ENCODE measurements at places on chromosomes 7 and 10. TPM values are rescaled to one million over a fixed set of nuclear protein-coding genes. Genes with fewer than 3 reads are reported as not detected.

DNA sequence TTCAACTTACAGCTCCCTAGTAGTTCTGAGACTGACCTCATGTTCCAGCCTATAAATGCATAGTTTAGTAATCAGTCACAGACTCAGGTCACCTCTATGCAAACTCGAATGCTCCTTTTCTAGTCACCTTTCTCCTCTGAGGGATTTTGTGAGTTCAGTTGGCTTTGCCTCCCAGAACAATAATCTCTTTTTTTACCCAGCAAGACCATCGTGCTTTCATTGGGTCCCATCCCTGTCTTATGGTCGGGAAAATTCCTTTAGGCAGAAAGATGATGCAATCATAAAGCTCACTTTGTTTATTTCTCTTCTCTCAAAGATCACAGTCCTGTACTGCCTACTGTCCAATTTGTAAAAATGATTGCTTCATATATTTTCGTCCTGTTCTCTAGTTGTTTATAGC, 38.4 kb downstream of the TWIST1 start:
- no peak overlapping the region for H3K4me3 ChIP-seq
- H3K36me3 ChIP-seq, result no peaks in the 10 kb centered on the region
- no peak for DNase-seq
- no peaks in the 10 kb centered on the region for H3K27me3 ChIP-seq

Gene ACTL6B
- total RNA-seq, result not detected

- no peaks in the 10 kb centered on the region for H3K36me3 ChIP-seq
- H3K27me3 ChIP-seq, result no peaks in the 10 kb centered on the region
- H3K27ac ChIP-seq, result no peak overlapping the region
- DNase-seq, result no peak
- no peak overlapping the region for H3K4me3 ChIP-seq
Measured at GRCh38 chr7:90843472-90843871, 247.4 kb downstream of the CDK14 start.

GRCh38 chr7:82156893-82157292, 286.7 kb downstream of the CACNA2D1 start:
- no peak overlapping the region for H3K27ac ChIP-seq
- peaks cover 8% of the 10 kb centered on the region for H3K4me1 ChIP-seq
- H3K27me3 ChIP-seq, result peaks cover 3% of the 10 kb centered on the region
- no peak for DNase-seq
- no peak overlapping the region for H3K4me3 ChIP-seq

GRCh38 chr10:21501091-21501490, 24.4 kb downstream of the SKIDA1 start:
- no peak overlapping the region for H3K27ac ChIP-seq
- no peaks in the 10 kb centered on the region for H3K36me3 ChIP-seq
- DNase-seq, result no peak
- H3K4me3 ChIP-seq, result peak overlapping the region; percentile 76
- peaks cover 84% of the 10 kb centered on the region for H3K27me3 ChIP-seq
- H3K4me1 ChIP-seq, result peaks cover 76% of the 10 kb centered on the region

Gene PNLIPRP1
- total RNA-seq, result not detected

Gene NUTM2A
- total RNA-seq, result 0.27 TPM

DNA sequence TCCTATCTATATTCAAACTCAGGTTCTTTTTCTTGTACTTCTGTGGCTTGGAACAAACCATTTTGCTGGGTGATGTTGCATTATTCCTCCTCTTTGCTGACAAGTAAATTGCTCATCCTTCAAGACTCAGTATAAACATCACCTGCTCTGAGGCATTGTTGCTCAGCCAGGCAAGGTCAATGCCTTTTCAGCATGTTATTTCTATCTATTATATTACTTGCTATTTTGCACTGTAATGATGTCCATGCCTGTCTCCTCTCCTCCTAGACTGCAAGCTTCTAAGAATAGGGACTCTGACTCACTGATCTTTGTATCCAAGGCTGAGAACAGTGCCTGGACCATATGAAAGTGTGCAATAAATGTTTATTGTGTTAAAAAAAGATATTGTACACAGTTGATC, 293.8 kb downstream of the RNLS start:
- no peak overlapping the region for H3K4me3 ChIP-seq
- no peaks in the 10 kb centered on the region for H3K36me3 ChIP-seq
- H3K27ac ChIP-seq, result no peak overlapping the region
- no peaks in the 10 kb centered on the region for H3K27me3 ChIP-seq
- DNase-seq, result no peak

Gene TMEM273
- not detected for total RNA-seq

DNA sequence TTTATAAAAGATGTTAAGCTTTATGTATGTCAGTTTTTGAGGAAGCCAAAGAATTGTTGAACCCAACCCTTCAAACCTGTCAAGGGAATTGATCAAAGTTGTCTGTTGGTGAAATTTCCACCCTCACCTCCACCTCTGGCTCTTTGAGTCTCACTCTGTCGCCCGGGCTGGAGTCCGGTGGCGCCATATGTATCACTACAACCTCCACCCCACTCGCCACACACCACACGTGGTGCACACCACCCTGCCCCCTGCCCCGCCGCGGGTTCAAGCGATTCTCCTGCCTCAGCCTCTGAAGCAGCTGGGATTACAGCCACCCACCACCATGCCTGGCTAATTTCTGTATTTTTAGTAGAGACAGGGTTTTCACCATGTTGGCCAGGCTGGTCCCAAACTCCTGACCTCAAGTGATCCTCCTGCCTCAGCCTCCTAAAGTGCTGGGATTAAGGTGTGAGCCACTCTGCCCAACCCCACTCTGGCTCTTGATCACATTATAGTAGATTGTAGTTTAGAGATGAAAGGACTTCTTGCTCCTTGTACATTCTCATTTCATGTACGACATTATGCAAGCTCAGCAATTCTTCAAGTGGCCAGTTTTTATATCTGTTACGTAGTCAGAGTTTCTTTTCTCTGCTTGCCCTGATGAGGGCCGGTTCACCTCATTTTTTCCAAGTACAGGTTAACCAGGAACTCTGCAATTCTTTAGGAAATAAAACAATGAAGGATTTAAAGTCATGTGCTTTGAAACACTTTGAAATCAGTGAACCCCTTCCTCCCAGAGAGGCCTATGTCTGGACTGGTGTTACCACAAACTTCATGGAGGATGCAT, 7.0 kb downstream of the BAMBI start:
- DNase-seq, result no peak
- H3K4me3 ChIP-seq, result no peak overlapping the region
- H3K27ac ChIP-seq, result peak overlapping the region; percentile 48
- H3K36me3 ChIP-seq, result peaks cover 28% of the 10 kb centered on the region
- H3K4me1 ChIP-seq, result peaks cover 77% of the 10 kb centered on the region

DNA sequence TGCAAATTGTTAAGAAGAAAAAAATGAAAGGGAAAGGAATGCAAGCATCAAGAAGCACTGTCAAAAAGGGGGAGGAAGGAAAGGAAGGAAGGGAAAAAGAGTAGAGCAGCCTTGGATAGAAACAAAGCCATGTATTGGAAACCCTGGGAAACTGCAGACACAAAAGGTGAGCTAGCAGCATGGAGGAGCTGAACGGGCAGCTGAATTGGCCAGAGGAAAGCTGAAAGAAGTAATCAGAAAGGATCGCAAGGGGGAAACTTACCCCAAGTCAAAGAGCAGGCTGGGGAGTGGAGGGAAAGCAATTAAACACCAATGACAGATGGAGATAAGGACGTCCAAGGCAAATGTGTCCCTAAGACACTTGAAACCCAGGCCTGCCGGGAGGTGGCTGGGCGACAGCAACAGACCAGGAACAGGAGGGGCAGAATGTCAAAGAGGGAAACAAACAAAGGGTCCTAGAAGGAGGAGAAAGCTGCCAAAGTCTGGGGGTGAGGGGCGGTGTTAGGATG, 93.8 kb upstream of the SVIL start:
- peaks cover 16% of the 10 kb centered on the region for H3K27me3 ChIP-seq
- DNase-seq, result peak; percentile 40
- no peaks in the 10 kb centered on the region for H3K36me3 ChIP-seq
- no peak overlapping the region for H3K4me3 ChIP-seq
- peak overlapping the region; percentile 3 for H3K27ac ChIP-seq

- H3K27me3 ChIP-seq, result no peaks in the 10 kb centered on the region
- H3K4me1 ChIP-seq, result no peaks in the 10 kb centered on the region
Measured at GRCh38 chr7:15747301-15747700, 60.8 kb upstream of the MEOX2 start.

- H3K27ac ChIP-seq, result no peak overlapping the region
- no peaks in the 10 kb centered on the region for H3K27me3 ChIP-seq
- peaks cover 27% of the 10 kb centered on the region for H3K4me1 ChIP-seq
- no peak overlapping the region for H3K4me3 ChIP-seq
Measured at GRCh38 chr10:29590915-29591650, 43.7 kb downstream of the SVIL start.

- DNase-seq, result no peak
- H3K27me3 ChIP-seq, result no peaks in the 10 kb centered on the region
- H3K4me3 ChIP-seq, result no peak overlapping the region
- H3K4me1 ChIP-seq, result no peaks in the 10 kb centered on the region
- no peak overlapping the region for H3K27ac ChIP-seq
- no peaks in the 10 kb centered on the region for H3K36me3 ChIP-seq
Measured at GRCh38 chr7:90584378-90584777, 11.7 kb upstream of the CDK14 start.

- H3K4me1 ChIP-seq, result no peaks in the 10 kb centered on the region
- no peak overlapping the region for H3K4me3 ChIP-seq
- DNase-seq, result no peak
- no peaks in the 10 kb centered on the region for H3K27me3 ChIP-seq
- H3K27ac ChIP-seq, result no peak overlapping the region
Measured at GRCh38 chr7:6139189-6139996, 108.2 kb downstream of the ANKRD61 start.

GRCh38 chr10:12287772-12288171, 61.6 kb upstream of the CAMK1D start:
- no peak overlapping the region for H3K4me3 ChIP-seq
- no peaks in the 10 kb centered on the region for H3K4me1 ChIP-seq
- DNase-seq, result no peak
- no peak overlapping the region for H3K27ac ChIP-seq
- no peaks in the 10 kb centered on the region for H3K36me3 ChIP-seq
- no peaks in the 10 kb centered on the region for H3K27me3 ChIP-seq

DNA sequence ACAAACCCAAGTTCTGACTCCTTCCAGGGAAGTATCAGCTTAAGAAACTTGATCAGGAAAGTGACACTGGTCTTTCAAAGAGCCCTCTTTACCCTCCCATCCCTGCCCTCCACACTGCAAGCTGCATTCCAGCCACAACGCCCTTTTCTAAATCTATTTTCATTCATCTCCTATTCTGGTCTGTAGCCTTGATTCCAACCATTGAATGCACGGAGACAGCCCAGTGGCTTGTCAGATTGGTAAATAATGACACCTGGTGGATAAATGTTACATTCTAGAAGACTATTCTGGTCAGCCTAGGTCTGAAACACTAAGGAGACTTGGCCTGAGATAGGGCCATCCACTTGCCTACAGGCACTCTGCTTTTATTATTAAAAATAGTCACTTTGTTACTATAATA, 20.9 kb downstream of the MORN4 start:
- no peaks in the 10 kb centered on the region for H3K27me3 ChIP-seq
- peak; percentile 81 for DNase-seq
- H3K4me3 ChIP-seq, result no peak overlapping the region

Gene ACHE
- 3.7 TPM for total RNA-seq

GRCh38 chr7:65731562-65732035, 141.3 kb upstream of the VKORC1L1 start:
- H3K4me1 ChIP-seq, result peaks cover 7% of the 10 kb centered on the region
- no peaks in the 10 kb centered on the region for H3K27me3 ChIP-seq
- no peak overlapping the region for H3K27ac ChIP-seq
- H3K4me3 ChIP-seq, result peak overlapping the region; percentile 63
- DNase-seq, result peak; percentile 84

Gene DNAJC30
- 1.3 TPM for total RNA-seq

GRCh38 chr10:43598446-43598845, 7.8 kb upstream of the ZNF485 start:
- H3K36me3 ChIP-seq, result no peaks in the 10 kb centered on the region
- H3K27me3 ChIP-seq, result no peaks in the 10 kb centered on the region
- DNase-seq, result no peak
- no peaks in the 10 kb centered on the region for H3K4me1 ChIP-seq
- H3K4me3 ChIP-seq, result no peak overlapping the region

Gene SPOCK2
- 3.6 TPM for total RNA-seq

Gene LDB3
- total RNA-seq, result 0.14 TPM

Gene TFAM
- total RNA-seq, result 54.2 TPM

DNA sequence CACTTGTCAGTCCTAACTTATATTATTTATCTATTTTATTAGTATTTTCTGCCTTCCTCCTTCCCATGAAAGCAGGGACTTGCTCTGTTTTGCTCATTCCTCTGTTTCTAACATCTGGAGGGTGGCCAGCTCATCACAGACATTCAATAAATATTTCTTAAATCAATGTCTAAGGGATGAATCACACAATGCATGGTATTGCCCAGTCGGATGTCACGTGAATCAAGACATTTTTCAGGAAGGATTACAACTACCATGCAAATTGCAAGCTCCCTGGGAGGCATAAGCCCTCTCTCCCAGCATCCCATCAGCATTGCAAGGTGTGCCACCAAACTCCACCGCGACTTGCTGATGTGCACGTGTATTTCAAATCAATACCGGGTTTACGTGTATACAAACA, 146.6 kb upstream of the RNF32 start:
- H3K27ac ChIP-seq, result no peak overlapping the region
- no peaks in the 10 kb centered on the region for H3K27me3 ChIP-seq
- no peaks in the 10 kb centered on the region for H3K4me1 ChIP-seq
- H3K36me3 ChIP-seq, result no peaks in the 10 kb centered on the region
- DNase-seq, result no peak
- no peak overlapping the region for H3K4me3 ChIP-seq

DNA sequence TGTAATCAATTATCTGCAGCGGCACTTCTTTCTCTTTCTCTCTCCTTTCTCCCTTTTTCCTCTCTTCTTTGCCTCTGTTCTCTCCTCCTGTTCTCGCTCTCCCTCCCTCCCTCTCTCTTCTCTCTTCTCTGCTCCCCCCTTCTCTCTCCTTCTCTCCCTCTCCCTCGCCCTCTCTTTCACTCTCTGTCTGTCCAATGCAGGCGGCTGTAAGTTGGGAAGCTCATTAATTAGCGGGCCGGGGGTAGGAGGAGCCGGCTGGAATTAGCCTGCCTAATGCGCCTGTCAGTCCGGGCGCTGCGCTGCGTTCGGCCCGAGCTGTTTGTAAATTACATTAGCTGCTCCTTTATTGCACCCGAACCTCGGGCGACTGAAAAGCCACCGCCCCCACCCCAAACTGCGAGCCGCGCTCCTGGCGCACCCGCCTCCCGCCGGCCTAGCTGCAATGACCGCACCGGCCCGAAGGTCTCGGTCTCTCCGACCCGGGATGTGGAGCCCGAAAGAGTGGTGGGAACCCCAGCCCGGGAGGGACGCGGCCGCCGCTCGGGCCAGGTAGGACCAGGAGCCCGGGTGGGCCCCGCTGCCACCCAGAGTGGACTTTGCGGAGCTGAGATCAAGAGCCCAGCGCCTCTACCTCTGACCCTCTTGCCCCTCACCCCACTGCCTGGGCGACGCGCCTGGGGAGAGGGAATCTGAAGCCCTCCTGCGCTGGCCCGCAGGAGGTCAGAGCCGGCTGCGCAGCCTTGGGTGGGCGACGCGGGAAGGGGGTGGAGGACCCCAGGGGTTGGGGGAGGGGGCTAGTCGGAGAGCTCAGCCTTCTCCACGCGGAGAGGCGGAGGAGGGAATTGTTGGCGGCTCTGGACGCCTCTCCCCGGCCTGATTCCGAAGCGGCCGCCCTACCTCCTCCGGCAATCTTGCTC, at the start of gene LBX1:
Gene LBX1, minus strand, starts transcription at position 198 of the 917 bp plus-strand sequence. CDS start 648 bp downstream, outside the sequence.
- DNase-seq, result peak; percentile 43
- peaks cover 100% of the 10 kb centered on the region for H3K27me3 ChIP-seq
- peak within 1 kb of the TSS; percentile 36 for H3K4me3 ChIP-seq
